A549 treated with RU486 at 1 μM for 4 hours (cell line): ENCODE measurements at places on chromosomes 11 and 22. TPM values are rescaled to one million over a fixed set of nuclear protein-coding genes. Genes with fewer than 3 reads are reported as not detected.

The YPEL1 gene
- total RNA-seq, result 0.18 to 0.31 TPM (median 0.26 TPM) in 5 replicates

The MIAT gene
- total RNA-seq, result 0.13 to 0.85 TPM (median 0.34 TPM) in 5 replicates

The MS4A12 gene
- not detected in 5 replicates for total RNA-seq

The SERPIND1 gene
- 0.05 to 0.14 TPM in 2 of 5 replicates, not detected in the others for total RNA-seq

The OR52A1 gene
- not detected in 5 replicates for total RNA-seq

The FJX1 gene
- total RNA-seq, result 31.1 to 46.8 TPM (median 41.9 TPM) in 5 replicates

The KREMEN1 gene
- total RNA-seq, result 1.9 to 4.6 TPM (median 3.9 TPM) in 5 replicates

The SNX32 gene
- total RNA-seq, result 0.07 TPM in 1 of 5 replicates, not detected in the others

The TRPC6 gene
- total RNA-seq, result 0.94 to 1.4 TPM (median 1.1 TPM) in 5 replicates

The HSPB2 gene
- not detected in 5 replicates for total RNA-seq

The NXPE4 gene
- total RNA-seq, result not detected in 5 replicates

The SCN2B gene
- total RNA-seq, result not detected in 5 replicates

The OR6A2 gene
- not detected in 5 replicates for total RNA-seq

The MMP3 gene
- total RNA-seq, result 0.31 to 0.45 TPM in 2 of 5 replicates, not detected in the others

The GRM5 gene
- not detected in 5 replicates for total RNA-seq

The ACAT1 gene
- 64.3 to 90.2 TPM (median 67.6 TPM) in 5 replicates for total RNA-seq

The MS4A14 gene
- total RNA-seq, result not detected in 5 replicates
